ENCODE measurements at places on chromosomes 5 and 9. TPM values are rescaled to one million over a fixed set of nuclear protein-coding genes. Genes with fewer than 3 reads are reported as not detected.
A peak's percentile ranks its signal among the peaks of the same experiment; 100 is the strongest.

PCDHB2 gene
- 0.28 TPM for total RNA-seq

PTPRD gene
- total RNA-seq, result not detected

C7 gene
- total RNA-seq, result not detected

EMB gene
- 277 TPM for total RNA-seq

GZMA gene
- 25.0 TPM for total RNA-seq

SLC4A9 gene
- total RNA-seq, result not detected

PTGES gene
- total RNA-seq, result not detected

SLC25A48 gene
- total RNA-seq, result not detected

CARD6 gene
- total RNA-seq, result 4.6 TPM

FKTN gene
- total RNA-seq, result 13.9 TPM

LRRC19 gene
- not detected for total RNA-seq

ABLIM3 gene
- not detected for total RNA-seq

DNA sequence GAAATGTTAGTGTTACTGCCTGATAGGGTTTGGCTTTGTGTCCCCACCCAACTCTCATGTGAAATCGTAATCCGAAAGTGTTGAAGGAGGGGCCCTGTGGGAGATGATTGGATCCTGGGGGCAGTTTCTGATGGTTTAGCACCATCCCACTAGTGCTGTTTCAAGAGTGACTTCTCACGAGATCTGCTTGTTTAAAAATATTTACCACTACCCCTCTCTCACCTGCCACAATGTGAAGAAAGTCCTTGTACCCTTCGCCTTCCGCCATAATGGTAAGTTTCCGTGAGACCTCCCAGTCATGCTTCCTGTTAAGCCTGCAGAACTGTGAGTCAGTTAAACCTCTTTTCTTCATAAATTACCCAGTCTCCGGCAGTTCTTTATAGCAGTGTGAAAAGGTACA, 2.6 kb upstream of the RFX3 start:
- DNase-seq, result peak; percentile 57

GRCh38 chr9:10104774-10105173, 508.0 kb downstream of the PTPRD start:
- DNase-seq, result no peak

DNA sequence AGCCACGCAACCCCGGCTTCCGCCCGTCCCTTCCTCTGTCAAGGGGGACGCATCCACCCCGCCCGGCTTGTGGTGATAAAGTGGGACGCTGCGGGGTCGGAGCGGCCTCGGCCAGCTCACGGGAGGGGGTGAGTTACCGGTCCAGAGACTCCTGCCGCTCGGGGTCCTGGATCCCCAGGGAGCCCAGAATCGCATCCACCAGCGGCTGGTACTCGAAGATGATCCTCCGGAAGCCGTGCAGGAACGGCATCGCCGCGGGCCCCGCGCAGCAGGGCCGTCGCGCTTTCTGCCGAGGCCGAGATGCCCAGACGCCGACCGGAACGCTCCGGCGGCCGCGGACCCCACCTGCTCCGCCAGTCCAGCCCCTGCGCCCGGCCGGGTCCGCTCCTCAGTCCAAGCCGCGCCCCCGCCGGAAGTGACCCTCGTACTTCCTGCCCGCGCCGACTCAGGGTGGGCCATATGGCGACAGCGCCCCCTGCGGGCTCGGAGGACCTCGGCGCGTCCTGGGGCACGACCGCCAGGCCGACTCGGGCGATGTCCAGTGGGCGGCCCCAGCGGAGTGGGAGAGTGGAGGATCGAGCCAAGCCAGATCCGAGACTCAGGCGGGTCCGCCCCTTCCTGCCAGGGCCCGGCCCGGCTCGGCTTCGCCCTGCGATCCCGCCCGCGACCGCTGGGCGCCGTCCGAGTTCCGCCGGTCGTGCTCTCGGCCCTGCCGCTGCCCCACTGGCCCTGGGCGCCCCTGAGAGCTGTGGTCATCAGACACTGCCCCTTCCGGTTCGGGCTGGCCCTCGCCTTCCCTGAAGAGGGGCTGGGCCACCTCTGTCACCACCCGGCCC, at the start of gene ASB6:
Gene ASB6, minus strand, starts transcription at position 402 of the 836 bp plus-strand sequence. Its CDS starts 152 bp downstream, at position 250.
- peak; percentile 88 for DNase-seq

GRCh38 chr9:121073038-121073437, 1.7 kb upstream of the CNTRL start:
- no peak for DNase-seq

DNA sequence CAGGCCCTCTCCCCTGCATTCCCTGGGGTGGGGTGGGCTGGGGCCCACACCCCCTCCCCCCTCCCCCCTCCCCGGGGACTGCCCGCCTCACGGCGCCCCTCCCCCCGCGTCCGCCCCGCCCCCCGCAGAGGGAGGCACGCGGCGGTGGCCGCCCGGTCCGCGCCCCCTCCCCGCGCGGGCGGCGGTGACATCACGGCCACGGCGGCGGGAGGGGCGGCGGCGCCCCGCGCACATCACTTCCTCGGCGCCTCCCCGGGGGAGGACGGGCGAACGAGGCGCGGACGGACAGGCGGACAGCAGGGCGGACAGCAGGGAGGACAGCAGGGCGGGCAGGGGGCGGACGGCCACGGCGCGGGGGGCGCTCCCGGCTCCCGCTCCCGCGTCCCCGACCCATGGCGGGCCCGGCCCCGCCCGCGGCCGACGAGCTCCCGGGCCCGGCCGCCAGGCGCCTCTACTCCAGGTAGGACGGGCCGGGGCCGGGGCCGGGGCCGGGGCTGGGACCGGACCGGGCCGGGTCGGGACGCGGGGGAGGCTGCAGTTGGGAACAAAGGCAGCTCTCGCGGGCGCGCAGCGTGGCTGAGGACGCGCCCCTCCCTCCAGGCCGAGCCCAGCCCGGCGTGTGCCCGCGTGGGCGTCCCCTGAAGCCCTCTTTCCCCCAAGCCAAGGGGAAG, at the start of gene GPSM1:
Gene GPSM1, plus strand, starts transcription at position 236 of the 671 bp plus-strand sequence. Its CDS starts 157 bp downstream, at position 393.
- DNase-seq, result peak; percentile 49

- DNase-seq, result no peak
These were observed 435 bp upstream of the CCNG1 start for GRCh38 chr5:163437011-163437308.

- no peak for DNase-seq
These were observed 166.6 kb downstream of the SLC28A3 start for GRCh38 chr9:84173961-84174360.

DNA sequence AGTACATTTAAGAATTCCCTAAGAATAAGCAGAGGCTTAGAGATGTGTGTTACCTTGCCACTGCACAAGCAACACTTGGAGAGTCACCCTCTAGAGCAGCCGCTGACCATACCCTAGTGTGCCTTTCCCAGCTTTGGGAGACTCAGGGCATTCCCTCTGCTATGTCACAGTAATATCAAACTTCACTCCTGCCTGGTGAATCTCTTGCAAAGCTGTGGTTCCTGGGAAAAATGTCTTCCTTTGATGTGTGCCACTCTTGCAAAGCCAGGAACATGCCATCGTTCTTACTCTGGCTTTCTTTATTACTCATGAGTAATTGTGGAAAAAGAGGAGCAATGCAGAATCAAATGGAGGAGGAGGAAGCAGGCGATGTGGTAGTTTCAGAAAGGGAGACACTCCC, 173.2 kb downstream of the CCDC192 start:
- DNase-seq, result no peak

GRCh38 chr5:125554355-125554754, 807.9 kb upstream of the ZNF608 start:
- no peak for DNase-seq

DNA sequence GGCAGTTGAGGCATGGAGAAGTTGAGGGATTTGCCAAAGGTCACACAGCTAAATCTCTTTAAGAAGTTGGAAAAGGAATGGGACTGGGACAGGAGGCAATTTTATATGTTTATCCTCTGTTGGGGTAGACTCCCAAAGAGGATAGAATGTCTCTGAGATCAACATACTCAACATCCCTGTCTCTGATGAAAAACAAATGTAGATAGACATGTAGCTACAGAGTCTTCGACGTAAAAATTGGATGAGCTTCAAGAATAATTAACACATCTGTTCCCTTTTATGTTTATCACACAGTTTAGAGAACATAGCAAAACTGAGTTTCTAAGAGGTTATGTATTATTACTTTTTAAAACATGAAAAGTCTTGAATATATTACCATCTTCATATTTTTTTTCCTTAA, 204.6 kb upstream of the CD180 start:
- DNase-seq, result no peak

GRCh38 chr9:96156171-96156974, 145.6 kb downstream of the HSD17B3 start:
- no peak for DNase-seq

DNA sequence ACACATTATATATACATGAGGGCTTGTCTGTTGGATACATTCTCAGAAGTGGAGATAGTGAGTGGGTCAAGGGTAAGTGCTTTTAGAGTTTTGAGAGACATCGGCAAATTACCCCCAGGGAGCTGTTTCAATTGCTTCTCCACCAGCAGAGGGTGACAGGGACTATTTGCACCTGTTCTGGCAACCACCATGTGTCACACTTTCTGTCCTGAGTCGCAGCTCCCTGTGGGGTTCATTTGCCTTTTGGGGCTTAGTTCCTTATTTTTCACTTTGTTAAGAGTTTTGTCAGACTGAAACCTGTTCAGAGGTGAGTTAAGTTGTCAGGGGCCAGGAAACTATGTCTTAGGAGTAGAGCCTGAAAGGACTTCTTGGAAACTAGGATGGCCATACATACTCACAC, 20.1 kb upstream of the SLC36A1 start:
- DNase-seq, result no peak

DNA sequence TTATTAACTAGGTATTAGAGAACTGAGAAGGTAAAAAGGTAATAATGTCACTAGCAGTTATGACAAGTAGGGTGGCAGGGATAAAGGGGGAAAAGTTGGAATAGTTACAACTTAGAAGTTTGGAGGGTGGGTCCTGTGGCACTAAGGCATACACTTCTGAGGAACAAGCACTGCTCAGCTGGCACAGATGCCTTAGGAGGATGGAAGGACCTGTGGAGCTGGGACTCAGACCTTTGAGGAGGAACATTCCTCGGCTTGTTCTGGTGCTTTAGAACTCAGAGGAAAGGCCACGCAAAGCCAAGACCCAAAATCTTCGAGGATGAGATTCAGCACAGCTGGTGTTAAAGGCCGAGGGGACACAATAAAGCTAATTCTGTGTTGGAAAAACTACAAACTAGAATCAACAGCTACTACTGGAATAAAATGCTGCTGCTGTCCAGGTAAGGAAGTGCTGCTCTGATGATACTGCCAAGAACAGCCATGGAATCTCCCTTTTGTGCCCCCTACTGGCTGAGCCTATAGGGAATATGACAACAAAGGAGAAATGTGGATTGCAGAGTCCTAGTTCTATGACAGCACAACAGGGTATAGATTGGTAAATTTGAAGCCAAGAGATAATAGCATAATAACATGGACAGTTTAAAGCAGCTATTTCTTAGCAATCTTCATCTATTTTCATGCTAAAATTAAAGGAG, 126.7 kb downstream of the SLC25A46 start:
- DNase-seq, result no peak

- no peak for DNase-seq
These were observed 152.5 kb downstream of the INSYN2B start for GRCh38 chr5:169827769-169828168.

DNA sequence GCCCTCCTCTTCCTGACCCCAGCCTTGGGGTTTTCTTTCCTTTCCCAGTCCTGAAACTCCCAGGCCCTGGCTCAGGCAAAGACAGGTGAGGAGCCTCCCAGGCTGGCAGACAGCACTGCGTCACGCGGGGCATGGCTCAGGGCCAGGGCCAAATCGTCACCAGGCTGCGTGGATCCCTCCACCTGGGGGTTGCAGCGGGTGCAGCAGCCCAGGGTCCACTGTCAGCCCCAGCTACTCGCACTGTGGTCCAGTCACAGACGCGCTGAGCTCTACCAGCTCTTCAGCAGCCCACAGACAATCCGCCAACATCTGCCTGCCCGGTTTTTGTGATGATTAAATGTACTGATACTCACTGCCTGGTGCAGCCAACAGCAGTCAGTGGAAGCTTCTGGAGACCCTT, 12.1 kb downstream of the FAM78A start:
- DNase-seq, result no peak

GRCh38 chr5:53052499-53052898, 57.1 kb downstream of the MOCS2 start:
- DNase-seq, result no peak
